ENCODE measurements at places on chromosomes 2 and 18.
A peak's percentile ranks its signal among the peaks of the same experiment; 100 is the strongest.

- DNase-seq: no peak
Measured at GRCh38 chr2:215136669-215137328, 1.6 kb downstream of the ABCA12 start.

- DNase-seq: no peak
Measured at GRCh38 chr18:30792051-30792450, 250.5 kb downstream of the DSC3 start.

DNA sequence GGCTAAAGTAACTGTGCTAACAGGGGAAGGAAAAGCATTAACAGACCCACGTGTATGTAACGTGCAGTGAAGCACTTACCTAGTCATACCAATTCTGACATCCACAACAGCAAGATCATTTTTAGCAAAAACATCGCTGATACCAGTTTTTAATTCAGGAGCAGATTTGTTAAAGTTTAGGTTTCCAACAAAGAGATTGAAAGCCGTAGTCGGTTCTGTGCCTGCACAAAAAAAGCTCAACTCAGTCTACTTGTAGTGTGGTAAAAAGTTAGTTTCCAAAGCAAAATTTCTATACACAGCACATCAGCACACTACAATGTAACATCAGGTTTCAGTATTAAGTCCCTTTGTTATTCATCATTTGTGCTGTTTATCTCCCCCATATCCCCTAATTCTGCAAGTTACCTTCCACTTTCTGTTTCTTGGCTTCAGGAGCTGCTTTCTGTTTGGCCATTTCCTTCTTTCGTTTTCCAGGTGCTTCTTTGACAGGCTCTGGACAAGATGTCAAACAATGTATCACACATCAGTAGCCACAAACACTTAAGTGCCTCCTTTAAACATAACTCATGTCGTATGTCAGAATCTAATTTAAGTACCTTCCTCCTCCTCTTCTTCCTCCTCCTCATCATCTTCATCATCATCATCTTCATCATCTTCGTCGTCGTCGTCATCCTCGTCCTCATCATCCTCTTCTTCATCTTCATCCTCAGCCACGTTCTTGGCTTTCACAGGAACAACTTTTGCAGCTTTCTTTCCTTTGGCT, 4.0 kb downstream of the NCL start:
- peak; percentile 42 for DNase-seq

DNA sequence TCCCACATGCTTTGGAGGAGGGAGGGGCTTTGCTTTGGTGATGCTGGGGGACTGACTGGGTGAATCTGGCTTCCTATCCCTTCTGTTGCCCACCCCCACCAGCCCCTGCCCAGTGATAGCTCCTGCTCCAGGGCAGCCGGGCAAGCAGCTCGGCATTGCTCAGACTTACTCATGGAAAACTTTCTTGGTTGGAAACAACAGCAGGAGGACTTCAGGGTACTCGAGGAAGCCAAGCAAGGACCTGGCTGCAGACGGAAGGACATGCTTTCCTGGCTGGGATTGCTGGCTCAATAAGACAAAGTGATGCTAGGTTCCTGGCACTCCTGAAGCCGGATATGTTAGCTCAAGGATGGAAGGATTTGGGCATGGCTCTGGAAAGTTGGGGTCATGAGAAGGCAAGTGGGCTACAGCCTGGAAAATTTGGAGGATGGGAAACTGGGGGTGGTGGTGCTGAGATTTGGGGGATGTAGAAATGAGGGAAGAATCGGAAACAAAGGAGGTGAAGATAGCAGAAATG, 3.1 kb downstream of the SPEG start:
- DNase-seq: no peak

DNA sequence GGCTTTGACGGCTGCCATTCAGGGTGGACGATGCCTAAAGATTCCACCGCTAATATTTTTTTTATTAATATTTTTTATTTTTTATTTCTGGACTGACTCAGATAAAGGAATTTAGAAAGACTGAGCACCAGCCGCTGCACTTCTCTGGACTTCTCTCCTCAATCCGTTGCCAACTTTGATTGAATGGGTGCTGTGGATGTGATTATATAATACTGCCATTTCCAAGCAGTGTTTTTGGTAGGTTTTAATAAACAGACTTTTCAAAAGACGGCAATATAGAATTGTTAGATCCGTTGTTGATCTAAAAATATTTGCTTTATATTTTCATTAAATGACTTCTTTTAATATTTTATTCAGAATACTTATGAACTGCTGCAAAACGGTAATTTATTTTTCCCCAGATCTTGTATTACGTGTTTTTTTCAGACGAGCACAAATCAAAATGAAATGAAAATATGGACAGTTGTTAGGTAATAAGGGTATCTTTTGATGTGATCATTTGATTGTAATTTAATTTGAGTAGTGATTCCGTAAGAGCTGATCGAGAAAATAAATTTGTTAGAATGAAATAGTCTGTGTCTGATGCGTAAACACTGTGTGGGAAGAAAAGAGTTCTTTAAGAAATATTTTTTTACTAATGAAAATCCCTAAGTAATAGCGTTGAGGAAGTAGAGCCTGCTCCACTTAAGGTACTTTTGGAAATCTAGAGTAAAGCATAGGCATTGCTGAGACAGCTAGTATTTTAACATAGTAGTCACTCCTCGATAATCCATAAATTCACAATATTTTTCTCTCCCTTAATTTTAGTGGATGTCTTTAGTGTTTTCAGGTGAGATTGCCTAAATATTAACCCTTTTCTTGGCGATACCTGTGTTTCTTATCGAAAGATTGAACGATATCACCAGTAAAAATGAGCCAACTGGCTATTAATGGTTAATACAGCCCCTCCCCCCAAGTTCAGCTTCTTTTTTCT, 4.4 kb downstream of the POU3F3 start:
- no peak for DNase-seq

DNA sequence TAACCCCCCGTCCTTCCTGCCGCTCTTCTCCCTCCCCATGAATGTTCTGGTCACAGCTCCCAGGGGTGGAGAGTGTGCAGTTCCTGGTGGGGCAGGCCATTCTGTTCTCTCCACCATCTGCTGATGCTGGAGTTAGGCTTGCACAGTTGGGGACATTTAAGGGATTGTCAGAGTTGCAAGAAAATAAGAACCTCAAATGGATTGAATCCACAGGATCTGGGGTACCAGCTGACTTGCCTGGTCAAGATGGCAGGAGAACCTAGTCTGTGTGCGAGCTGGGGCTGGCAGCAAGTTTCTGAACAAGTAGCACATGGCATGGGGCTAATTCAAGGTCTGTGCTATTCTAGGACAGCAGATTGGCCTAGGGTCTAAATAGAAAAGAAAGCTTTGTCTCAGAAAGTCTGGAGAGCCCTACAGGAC, 60.8 kb upstream of the TXNDC2 start:
- DNase-seq: no peak

DNA sequence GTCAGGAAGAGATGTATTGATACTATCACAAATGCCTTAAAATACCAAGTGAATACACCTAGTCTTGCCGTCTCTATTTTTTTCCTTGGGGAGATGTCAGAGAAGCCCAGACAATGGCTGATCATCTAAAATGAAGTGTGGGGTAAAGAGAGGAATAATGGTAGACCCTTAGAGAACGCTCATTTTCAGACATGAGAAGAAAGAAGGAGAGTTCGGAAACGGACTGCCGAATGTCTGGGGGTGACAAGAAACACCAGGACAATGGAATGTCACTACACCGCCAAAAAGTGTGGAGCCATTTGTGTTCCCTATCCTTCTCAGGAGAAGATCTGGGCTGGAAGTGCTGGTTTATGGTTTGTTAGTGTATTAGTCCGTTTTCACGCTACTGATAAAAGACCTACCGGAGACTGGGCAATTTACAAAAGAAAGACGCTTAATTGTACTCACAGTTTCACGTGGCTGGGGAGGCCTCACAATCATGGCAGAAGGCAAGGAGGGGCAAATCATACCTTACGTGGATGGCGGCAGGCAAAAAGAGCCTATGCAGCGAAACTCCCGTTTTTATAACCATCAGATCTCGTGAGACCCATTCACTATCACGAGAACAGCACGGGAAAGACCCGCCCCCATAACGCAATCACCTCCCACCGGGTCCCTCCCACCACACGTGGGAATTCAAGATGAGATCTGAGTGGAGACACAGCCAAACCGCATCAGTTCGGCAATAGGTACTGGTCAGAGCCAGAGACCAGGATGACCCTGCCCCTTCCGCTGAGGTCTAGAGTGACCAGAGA, 743.7 kb downstream of the GALR1 start:
- DNase-seq: no peak

GRCh38 chr2:219219784-219220532, 1.2 kb upstream of the ABCB6 start:
- no peak for DNase-seq

DNA sequence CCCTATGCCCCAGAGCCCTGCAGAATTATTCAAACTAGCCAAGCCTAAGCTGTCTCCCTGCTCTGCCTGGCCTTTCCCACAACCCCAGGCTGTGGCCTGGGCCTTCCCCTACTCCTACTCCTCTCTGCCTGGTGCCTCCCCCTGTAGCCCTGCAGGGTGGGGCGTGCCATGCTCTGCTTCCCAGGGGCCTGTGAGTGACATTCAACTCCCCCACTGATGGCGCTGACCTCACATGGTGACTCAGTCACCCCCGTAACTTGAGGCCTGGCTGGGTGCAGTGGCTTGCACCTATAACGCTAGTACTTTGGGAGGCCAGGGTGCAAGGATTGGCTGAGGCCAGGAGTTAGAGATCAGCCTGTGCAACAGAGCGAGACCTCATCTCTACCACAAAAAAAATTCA, 60.6 kb downstream of the KIF1A start:
- DNase-seq: no peak

DNA sequence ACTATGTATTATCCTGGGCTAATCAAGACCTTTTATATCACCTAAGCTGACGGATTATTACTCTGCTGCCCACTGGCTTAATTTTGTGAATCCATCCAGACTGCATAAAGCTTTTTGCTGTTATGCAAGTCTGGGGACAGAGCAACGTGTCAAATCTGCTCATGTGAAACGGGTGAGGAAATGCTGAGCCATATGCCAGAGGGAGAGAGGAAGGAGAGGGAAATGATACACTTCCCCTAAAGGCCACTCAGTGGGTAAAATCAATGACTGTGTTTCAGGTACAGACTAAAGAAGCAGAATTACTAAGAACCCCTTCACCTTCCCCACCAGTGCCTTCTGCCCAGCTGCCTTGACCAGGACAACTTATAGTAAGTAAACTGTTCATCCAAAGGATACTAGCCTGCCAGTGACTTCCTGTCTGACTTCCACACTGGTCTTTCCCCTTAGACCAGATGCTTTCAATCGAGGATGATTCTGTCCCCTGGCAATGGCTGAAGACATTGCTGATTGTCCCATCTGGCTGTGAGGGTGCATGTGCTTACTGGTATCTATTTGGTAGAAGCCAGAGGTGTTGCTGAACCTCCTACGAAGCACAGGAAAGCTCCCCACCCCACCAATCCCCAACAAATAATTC, 43.0 kb downstream of the STAT1 start:
- no peak for DNase-seq

- DNase-seq: peak; percentile 36
Measured at GRCh38 chr2:207142461-207142860, 23.3 kb downstream of the KLF7 start.

GRCh38 chr2:97885841-97886240, 109.9 kb downstream of the TMEM131 start:
- DNase-seq: no peak

- no peak for DNase-seq
Measured at GRCh38 chr2:135840601-135841000, 3.6 kb upstream of the LCT start.

DNA sequence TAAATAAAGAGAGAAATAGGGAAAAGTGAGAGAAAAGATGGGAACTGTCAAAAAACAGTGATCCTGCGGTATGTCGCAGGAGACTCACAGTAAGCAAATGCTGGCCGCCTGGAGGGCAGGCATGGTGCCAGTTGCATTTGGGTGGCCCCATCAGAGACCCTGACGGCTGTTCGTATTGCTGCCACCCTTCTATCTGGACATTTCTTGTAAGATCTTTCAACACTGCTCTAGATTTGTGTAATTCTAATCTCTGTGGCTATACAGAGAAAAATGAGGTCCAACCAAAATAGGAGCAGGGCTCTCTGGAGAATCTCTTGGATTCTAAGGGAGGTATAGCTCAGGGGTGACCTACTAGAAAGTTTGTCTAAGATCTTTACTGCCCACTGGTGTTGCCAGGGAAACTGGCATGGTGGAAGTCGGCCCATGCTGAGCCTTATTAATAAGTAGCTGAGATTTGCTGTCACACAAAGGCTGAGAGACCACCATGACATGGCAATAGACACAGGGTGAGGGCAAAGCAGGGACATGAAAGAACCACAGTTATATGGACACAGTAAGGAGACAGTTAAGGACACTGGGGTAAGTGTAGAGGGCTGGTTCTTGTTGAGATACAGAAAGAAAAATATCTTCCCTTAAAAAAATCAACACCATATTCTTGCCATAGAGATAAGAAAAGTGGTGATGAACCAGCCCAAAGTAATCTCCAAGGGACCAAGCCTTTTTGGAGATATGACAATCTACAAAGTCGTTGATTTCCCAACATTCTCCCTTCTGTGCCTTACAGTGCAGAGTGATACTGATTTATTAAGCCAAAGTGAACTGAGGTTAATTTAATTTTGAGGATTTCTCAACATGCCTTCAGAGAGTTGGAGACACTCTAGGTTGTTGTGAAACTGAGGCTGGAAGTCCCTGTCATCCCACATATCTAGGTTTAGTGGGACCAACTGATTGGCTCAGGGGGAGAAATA, 26.4 kb upstream of the FZD7 start:
- no peak for DNase-seq

- no peak for DNase-seq
Measured at GRCh38 chr2:37887286-37887685, 37.8 kb upstream of the RMDN2 start.

DNA sequence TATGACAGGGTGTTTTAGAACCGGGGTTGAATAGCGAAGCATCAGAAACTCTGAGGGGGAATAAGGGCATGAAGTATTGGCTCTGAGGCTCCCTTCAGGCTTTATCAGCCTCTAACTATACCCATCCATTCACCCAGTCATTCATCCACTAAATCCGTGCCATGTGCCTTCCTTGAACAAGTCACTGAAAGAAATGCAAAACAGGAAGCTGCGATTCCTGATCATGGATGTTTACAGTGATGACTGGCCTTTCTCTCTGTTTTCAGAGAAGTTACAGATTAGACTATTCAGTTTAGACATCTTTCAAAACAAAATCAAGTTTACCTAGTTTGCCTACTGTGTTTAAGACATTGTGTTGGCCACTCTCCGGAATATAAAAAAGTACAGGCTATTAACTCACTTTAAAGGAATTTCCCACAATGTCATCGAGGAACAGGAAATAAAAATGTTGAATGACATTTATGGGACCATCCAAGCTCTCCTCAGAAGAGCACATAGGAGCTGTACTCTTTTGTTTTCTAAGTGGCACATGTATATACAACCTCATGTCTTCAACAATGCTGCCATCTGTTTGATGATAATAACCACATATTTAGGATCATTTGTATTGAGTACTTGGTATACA, 43.8 kb upstream of the SLC14A1 start:
- DNase-seq: no peak

GRCh38 chr18:62388855-62389760, 64.0 kb downstream of the TNFRSF11A start:
- DNase-seq: no peak

DNA sequence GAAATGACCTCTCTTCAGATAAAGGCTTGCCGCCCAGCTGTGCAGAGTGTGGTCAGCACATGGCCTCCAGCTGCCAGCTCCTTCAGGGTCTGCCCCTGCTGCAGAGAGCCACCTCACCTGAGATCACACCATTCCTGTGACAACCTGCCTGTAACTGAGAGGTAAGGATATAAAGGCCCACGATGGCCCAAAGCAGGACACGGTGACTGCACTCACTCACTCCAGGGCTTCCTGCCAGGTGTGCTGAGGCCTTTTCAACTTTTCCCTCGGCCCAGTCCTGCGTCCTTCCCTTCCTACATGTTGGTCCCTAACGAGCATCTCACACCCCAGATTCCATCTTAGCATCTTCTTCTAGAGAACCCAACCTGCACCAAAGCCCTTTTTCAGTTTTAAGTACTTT, 36.2 kb downstream of the ANKRD44 start:
- DNase-seq: no peak
